Sciatic nerve (tissue), 2 donors: ENCODE measurements at places on chromosomes 1 and 21.

DNA sequence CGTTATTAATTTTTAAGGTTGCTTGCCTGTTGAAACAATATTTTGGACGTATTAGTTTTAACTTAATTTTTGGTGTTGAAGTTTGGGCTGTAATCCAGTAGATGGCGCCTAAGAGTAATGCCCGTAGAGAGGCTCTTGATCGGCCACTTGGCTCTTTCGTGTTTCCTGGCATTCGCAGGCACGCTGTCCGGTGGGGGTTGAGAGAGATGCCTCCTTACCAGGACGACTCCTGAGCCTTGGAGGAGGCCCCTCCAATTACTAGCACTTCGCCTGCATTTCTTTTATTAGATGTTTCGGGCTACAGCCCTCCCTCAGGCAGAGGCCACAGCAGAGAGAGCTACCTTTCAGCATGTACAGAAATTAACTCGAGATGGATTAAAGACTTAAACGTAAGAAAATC, 12.0 kb downstream of the OR2M4 start:
- DNase-seq: no peak

DNA sequence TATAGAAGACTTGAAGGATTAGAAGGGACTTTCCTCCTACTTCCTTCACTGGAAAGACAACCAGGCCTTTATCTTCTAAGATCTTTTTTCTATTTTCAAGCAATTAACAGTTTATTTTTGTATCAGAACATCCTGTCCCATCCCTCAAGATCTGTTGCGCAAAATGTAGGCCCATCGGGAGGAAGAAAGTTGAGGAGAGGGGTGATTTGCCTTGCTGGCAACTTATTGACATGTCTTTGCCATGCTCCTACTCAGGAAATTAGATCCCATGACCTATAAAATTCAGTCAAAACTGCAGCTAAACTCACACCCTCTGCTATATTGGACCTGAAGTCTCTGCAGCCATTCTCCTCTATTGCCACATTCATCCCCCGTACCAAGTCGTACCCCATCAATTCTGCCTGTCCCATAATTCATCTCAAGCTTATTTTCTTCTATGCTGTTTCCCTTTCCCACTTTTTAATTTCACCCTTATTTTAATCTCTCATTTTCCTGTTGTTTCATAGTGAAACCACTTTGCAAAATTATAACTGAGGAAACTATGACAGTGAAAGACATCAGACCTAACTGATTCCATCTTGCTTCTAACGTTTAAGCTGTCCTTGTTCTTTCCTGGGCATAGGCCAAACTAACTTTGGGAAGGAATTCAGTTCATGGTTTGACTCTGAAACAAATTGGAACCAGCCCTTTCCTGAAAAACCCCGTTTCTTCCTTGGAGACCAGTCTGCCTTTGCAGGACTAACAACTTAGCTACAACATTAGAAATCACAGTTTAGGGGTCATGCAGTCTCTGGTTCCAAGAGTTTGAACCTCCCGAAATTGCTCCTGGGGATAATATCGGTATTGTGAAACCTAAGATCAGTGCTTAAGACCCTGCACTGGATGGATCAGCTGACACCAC, 195.7 kb upstream of the PTBP2 start:
- no peak for DNase-seq

DNA sequence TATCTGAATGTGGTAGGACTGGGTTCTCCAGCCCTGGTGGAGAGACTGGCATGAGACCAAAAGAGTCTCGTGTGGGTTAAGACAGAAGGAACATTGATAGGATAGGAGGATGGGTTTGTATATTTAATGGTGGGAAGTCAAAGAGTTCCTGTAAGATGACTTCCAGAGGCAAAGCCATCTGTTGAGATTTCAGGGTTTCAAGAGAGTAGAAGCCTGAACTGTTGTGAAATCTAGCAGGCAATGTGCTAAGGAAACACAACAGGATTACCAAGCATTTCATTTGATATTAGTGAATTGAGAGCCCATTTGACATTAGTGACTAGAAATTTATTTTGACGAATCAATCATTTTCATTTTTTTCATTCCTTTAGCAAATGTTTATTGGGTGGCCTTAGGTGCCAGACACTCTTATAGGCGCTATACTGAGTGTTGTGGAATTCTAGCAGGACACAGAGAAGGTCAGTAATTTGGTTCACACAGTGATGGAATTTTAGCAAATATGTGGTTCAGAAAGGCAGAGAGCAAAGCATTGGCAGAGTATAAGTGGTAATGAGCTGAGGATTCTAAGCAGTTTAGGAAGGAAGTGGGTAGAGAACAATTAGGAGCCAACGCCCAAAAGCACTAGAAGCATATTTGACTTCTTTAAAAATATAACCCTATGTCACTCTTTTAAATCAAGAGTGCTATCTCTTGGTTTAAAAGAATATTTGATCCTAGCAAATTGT, 149.3 kb downstream of the AK5 start:
- DNase-seq: no peak

DNA sequence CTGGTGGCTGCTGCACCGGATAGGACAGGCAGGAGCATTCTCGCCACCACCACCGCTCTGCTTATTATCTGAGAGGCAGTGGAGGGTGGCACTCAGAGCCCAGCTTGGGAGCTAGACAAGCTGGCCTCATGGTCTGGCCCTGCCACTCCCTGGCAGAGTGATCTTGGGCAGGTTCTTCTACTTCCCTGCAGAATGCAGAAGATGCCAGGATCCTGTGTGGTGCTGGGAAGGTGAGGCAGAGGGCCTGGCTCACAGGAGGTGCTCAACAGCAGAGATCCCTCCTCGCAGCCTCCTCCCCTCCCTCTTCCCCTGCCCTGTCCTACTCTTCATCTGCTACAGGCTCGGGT, 60.4 kb downstream of the ARHGEF10L start:
- no peak for DNase-seq

DNA sequence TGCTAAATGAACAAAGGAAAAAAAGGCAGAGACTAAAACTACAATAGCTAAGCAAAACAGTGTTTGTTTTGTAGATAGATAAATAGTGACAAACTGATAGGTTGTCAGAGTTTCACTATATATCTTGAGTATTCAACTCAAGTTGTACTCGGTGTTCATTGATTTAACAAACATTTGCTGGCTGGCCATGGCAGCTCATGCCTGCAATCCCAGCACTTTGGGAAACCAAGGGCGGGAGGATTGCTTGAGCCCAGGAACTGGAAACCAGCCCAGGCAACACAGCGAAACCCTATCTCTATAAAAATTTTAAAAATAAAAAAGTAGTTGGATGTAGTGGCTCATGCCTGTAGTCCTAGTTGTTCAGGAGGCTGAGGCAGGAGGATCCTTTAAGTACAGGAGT, 17.3 kb downstream of the C1orf185 start:
- no peak for DNase-seq

DNA sequence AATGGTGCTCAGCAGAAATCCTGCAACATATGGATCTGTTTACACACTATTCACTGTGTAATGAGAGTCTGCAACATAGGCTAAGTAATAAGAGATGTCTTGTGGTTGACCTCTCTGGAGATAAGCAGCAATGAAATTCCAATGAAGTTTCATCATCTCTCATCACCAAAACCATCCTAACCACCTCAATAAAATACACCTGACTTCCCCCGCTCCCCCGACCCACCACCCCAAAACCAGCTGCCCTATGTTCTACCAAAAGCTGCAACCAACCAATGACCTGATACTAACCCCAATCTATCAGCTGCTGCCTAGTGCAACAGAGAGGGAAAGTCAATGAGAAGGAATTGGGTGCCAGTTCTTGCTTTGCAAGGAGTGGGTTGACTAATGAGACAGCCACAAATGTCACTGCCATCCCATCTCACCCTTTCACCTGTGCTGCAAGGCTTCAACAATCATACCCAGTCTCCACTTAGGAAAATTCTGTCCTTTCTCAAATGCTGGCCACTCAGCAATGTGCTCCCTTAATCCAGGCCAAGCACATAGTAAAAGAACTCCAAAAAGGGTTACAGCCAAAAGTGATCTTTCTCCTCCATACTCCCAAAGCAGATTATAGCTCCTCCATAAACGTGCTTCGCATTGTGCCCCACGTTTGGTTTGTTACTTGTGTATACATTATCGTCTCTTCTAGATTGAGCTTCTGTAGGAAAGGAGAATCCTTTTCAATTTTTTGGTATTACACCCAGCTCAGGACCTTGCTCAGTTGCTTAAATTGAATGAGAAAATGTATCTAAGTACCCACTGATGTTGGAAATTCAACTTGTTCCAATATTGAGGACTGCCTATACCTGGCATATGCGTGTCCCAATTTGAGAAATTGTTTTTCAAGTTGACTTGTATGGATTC, 29.0 kb downstream of the MRPL39 start:
- DNase-seq: no peak

DNA sequence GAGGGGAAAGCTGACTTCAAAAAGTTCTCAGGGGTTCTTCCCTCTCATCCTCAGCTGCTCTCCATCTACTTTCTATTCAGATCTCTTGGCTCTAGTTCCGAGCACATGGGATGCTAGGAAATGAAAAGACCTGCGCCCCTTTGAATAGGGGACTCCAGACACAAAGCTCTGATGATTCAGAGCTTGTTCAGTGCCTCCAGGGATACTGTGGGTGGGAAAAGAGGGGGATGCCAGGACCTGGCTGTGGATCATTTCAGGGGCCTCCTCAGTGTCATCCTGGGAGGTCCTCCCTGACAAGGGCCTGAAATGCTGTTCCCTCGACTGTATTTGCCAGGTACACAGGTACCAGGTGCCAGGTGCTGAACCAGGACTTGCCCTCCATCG, 943 bp upstream of the KIAA0040 start:
- DNase-seq: no peak

DNA sequence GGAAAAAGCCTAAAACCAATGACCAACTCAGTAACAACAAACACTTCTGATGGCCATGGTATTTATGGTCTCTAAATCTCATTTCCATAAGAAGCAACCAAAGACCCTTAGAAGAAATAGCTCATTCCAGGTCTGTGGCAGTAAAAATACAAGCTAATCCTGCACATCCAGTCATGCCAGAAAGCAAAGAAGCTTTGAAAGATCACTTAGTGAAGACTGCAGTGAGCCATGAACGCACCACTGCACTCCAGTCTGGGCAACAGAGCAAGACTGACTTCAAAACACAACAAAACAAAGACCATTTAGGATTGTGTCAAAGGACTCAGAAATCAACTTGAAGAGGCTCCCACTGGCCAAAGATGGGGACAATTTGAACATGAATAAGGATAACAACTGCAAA, 18.4 kb upstream of the ELK4 start:
- no peak for DNase-seq

GRCh38 chr21:43922949-43923348, 57.9 kb downstream of the AGPAT3 start:
- no peak for DNase-seq

DNA sequence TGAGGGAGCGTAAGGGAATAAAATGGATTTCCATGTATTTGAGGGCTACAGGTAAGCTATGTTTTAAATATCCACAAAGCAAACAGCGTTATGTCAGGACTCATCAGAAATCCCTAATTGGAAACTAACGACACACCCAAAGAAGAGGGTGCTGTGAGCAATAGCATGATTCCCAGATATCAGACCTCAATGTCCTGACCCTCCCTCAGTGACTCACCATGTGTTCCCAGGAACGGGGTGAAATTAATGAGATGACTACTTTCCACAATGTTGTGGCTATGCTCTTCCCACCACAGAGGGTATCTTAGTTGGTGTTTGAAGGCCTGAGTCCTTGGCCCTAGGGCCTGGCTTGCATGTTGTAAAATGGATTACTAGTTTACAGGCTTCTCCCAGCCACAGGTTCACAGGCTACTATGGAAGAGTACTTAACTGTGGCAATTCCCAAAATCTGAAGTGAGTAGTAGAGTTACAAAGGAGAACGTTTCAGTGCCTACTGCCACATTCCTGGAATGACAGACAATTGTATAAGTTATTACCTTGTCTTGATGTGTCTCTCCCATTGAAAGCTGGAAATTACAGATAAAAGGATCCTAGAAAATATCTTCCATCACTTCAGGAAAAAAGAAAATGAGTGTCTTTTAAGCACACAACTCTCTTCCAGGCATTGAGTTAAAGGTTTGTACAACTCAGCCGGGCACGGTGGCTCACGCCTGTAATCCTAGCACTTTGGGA, 1.7 kb upstream of the KRTAP11-1 start:
- DNase-seq: no peak

DNA sequence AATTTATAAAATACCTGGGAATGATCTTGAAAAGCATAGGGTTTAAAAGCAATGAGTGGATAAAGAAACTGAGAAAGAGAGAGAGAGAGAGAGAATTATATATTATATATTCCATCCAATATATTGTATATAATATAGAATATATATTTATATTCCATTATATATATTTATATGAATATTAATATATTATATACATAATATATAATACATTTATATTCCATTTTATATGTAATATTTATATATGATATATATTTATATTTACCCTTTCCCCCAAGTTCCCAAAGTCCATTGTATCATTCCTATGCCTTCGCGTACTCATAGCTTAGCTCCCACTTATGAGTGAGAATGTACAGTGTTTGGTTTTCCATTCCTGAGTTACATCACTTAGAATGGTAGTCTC, 69.9 kb upstream of the SLC35F3 start:
- no peak for DNase-seq

DNA sequence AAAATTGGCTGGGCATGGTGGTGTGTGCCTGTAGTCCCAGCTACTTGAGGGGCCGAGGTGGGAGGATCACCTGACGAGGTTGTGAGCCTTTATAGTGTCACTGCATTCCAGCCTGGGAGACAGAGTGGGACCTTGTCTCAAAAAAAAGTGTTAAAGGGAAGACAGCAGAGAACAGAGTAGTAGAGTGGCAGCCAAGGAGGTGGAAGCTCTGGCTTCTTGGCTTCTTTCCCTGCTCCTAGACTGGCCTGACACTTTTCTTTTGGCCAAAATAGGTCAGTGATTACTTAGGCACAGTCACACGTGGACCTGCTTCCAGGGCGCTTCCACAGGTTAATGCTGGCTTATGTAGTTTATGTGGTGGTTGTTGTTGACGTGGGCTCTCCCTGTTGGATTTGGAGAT, 3.2 kb downstream of the DIP2A start:
- no peak for DNase-seq

GRCh38 chr1:93995837-93996536, 86.8 kb upstream of the GCLM start:
- DNase-seq: no peak

DNA sequence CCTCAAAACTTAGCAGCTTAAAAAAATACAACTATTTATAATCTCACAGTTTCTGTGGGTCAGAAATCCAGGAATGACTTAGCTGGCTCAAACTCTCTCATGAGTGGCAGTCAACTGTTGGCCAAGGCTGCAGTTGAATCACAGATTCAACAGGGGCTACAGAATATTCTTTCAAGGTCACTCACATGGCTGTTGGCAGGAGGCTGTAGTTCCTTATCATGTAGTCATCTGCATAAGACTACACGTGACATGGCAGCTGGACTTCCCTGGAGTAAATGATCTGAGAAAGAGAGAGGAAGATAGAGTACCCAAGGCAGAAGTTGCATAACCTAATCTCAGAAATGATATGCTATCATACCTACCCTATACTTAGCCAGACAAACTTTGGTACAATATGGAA, 75.2 kb upstream of the TSPAN2 start:
- DNase-seq: no peak

- DNase-seq: no peak
Observed at GRCh38 chr1:217369271-217369981, 261.5 kb downstream of the GPATCH2 start.

- no peak for DNase-seq
Observed at GRCh38 chr1:79875187-79875586, 868.7 kb upstream of the ADGRL4 start.

- DNase-seq: no peak
Observed at GRCh38 chr1:187294421-187295201, 465.9 kb downstream of the PLA2G4A start.
